Stimulated activated CD8-positive, alpha-beta memory T cell treated with anti-CD3 and anti-CD28 coated beads, Interleukin-15, amount 100 ng/mL, for 4 hours (primary cell): ENCODE measurements at places on chromosomes 1 and 21.

DNA sequence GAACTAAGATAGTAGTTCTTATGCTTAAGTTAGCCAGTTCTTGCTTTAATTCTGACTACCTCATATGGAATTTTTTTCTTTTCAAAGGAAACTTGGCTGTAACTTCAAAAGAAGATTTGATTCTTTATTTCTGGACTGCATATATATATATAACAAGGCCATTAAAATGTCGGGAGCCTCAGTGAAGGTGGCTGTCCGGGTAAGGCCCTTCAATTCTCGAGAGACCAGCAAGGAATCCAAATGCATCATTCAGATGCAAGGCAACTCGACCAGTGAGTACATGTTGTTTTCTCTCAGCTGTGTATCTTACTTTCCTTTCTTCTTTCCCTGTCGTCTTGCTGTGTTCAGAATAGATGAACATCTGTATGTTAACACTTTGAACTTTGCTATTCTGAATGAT lies 21.8 kb downstream of the KIF1B start:
- no peak for DNase-seq

- no peak for DNase-seq
Observed at GRCh38 chr1:38555594-38555993, 304.0 kb downstream of the RRAGC start.

DNA sequence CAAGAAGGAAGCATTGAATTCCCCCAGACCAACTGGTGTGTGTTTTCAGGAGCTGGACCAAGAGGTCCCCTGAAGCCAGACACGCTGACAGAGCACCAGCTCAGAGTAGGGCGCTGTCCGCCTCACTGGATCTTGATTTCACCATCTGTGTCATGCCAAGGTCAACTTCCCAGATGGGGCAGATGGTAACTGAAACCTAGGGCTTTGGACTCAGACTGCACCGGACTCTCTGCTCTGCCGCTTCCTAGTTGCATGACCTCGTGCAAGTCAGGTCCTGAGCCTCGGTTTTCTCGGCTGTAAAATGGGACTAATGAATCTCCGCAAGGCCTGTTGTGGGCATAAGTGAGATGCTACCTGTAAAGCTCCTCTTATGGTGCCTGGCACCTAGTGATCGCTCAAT lies 17.9 kb upstream of the CASZ1 start:
- DNase-seq = no peak

- DNase-seq = no peak
Observed at GRCh38 chr1:3231826-3232225, 162.8 kb downstream of the PRDM16 start.

GRCh38 chr21:42025376-42026081 lies 15.4 kb upstream of the ZBTB21 start:
- no peak for DNase-seq

DNA sequence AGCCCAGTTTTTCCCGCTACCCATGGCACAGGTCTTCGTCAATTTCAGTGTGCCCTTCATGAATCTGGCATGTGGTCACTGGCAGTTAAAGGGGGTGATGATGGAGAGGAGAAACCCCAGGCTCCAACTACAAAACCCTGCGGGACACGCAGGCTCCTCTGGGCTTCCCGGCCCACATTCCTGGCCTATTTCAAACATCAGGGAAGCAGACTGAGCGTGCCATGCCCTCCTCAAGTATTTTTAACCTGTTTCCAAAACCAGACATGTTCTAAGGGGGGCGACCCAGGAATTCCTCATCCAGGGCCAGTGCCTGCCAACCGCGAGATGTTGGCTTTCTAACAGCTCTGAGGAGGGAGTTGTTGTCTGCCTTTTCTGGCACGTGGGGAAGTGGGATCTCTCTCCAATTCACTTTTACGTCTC lies 85.1 kb downstream of the CAPZB start:
- no peak for DNase-seq
